Dermis microvascular lymphatic vessel endothelial cell (primary cell): ENCODE measurements at places on chromosomes 1 and 21. TPM values are rescaled to one million over a fixed set of nuclear protein-coding genes. Genes with fewer than 3 reads are reported as not detected.

OVAAL gene
- not detected in 2 replicates for total RNA-seq

RNU1-4 gene
- under 0.01 TPM in 2 replicates for total RNA-seq

PAQR6 gene
- 0.38 and 0.39 TPM in 2 replicates for total RNA-seq

RNF186 gene
- total RNA-seq = not detected in 2 replicates

KCNH1 gene
- not detected in 2 replicates for total RNA-seq

AMIGO1 gene
- 0.64 and 1.0 TPM in 2 replicates for total RNA-seq

IL24 gene
- not detected in 2 replicates for total RNA-seq

POGK gene
- total RNA-seq = 14.1 and 17.7 TPM in 2 replicates

RGS5 gene
- 1.0 and 1.6 TPM in 2 replicates for total RNA-seq
